ENCODE measurements at places on chromosomes 2 and 18.

- no peak for DNase-seq
These were observed 52.1 kb downstream of the NEMP2 start for GRCh38 chr2:190482451-190482850.

- no peak for DNase-seq
These were observed 1.2 kb upstream of the DSC2 start for GRCh38 chr18:31103423-31103822.

GRCh38 chr2:65626831-65627230, 194.4 kb upstream of the SPRED2 start:
- no peak for DNase-seq

DNA sequence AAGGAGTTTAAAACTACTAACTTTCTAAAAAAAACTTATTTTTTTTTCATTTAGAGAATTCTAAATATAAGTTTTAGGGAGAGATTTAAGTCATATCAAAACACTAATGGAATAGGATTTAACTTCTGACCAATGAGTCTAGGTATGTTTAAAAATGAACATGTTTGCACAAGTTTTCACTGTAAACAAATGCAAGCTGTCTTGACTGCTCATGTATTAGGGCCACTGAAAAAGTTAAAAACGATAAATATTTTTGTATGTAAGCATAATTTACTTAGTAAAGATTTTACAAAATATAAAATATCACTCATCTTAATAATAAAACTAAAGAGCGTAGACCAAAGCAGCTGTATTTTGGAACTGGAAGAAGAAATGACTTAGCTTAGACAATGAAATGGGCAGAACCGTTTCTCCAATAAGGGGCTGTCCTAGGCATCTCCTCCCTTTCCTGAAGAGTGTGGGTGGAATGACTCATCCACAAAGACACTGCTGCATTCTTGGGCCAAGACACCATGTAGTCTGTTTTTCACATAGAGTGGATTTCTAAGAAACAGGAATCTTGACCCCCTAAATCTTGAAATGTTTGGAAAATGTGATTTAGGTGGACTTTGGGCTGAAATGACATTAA, 118.8 kb downstream of the MEP1B start:
- no peak for DNase-seq

DNA sequence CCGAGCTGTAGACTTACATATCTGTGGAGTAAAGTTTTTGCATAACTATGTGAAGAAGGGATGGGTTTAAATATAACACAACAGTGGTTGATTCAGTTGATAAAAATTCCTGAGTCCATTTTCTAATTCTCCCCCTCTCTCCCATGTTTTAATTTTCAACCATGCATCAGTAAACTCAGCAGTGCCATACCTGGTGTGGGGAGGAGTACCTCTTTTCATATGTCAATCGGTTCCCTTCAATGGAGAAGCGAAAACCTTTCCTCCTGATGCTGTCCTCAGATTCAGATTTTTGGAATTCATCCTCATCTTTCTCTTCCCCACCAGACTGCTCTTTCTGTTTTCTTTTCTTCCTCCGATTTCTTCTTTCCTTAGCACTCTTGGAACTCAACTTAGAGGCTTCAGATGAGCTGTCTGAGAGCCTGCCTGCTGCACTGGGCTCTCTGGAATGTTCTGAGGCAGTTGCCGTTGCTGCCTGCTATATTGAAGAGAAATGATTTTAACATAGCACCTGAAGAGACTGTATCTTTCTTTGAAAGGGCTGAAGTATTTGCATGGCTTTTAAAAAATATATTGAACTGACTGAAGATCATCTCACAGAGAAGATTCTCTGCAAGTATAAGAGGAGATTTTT, 82.9 kb downstream of the SCN1A start:
- DNase-seq, result no peak

- no peak for DNase-seq
These were observed 196.8 kb downstream of the NDUFA10 start for GRCh38 chr2:239828192-239828972.

GRCh38 chr2:23302591-23302990, 82.4 kb upstream of the KLHL29 start:
- no peak for DNase-seq

DNA sequence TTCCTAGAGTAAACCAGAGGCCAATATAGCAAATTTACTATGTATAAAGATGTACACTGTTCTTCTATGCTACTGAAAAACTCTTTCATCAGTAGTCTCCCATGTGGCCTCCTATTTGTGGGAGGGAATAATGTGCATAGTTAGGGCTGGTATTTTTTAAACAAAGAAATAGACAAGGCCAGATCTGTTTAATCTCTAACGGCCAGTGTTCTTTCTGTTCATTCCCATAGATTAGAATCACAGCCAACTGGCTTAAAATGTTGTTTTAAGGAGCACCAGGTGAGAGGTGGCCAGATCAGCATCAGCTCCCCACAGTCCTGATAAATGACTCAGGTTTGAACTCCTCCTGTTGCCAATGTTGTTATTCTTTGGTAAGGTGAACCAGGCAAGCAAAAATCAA, 12.1 kb downstream of the LYPD6 start:
- no peak for DNase-seq

GRCh38 chr2:23513245-23513871, 128.4 kb downstream of the KLHL29 start:
- DNase-seq, result no peak

- DNase-seq, result no peak
These were observed 8.8 kb downstream of the SIGLEC15 start for GRCh38 chr18:45834306-45834705.

GRCh38 chr2:168034616-168035015, 212.8 kb downstream of the STK39 start:
- no peak for DNase-seq

GRCh38 chr18:48615566-48616401, 77.0 kb downstream of the CTIF start:
- no peak for DNase-seq

DNA sequence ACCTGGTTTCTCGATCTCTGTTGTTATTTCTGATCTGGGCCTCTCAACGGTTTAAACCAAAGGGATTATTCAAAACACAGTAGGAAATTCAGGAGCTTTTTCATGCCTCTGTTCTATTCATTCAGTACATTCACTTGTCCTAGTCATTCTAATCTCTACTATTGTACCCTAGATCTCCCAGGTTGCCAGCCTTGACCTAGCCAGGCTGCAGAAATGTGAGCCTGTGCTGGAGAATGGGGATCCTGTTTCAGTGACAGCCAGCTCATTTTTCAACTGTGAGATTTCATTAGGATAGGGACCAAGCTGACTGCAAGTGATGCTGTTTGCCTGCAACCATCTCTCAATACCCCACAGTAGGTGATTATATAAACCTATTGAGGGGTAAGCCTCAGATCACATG, 186.2 kb downstream of the CMPK2 start:
- DNase-seq, result no peak

- peak; percentile 4 for DNase-seq
These were observed 86.0 kb upstream of the ALPP start for GRCh38 chr2:232292395-232293154.

GRCh38 chr2:70062270-70062669, 25.0 kb upstream of the PCBP1 start:
- DNase-seq, result no peak

- DNase-seq, result no peak
These were observed 179.3 kb downstream of the GLI2 start for GRCh38 chr2:120914839-120915521.

- DNase-seq, result no peak
These were observed 84.5 kb downstream of the LONRF2 start for GRCh38 chr2:100237770-100238169.

DNA sequence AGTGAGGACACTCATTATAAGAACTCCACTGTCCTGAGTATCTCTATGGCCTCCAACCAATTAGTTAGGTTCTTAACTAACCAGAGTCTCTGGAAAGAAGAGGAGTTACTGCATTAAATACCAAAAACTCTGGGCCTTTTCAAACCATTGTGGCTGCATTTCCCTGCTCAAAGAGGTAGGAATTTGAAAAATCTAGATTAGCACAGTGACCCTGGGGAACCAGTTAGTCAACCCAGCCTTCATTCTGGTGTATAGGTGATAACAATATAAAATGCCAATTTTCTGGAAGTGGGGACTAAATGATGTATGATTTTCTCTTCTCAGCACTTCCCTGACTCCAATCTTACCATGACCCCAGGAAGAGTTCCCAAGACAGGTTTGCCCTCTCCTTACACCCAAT, 287.8 kb upstream of the SETBP1 start:
- no peak for DNase-seq

DNA sequence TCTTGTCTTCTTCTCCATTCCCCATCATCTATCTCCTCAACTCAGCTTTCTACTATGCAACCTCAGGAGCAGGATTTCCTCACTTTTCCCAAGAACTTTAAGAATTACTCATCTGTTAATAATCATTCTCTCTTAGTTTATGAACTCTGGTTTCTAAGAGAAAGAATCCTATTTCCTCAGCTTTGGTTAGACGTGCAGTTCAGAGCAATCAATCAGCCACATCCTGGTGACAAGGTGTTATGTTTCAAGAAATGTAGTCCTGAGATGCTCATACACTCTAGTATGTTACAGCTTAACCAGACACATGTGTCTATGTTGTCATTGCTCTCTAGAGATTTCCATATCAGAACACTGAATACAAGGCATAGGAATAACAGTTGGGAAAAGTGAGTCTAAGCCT, 277.9 kb downstream of the MBD2 start:
- DNase-seq, result no peak

DNA sequence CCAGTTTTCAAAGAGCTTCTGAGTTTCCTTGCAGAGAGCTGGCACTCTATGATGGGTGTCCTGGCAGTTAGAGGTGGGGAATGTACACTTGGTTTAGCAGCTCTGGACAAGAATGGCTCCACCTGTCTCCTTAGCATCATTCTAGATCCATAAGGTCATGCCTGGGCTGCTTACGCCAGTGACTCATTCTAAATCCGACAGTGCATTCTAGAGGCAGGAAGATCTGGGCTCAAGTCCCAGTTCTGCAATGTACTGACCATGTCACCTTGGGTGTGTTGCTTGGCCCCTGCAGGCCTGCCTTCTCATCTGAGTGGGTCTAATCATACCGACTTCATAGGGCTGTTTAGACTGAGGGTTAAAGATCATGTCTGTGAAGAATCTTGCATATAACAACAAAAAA, 46.5 kb downstream of the PTGR3 start:
- DNase-seq, result no peak

DNA sequence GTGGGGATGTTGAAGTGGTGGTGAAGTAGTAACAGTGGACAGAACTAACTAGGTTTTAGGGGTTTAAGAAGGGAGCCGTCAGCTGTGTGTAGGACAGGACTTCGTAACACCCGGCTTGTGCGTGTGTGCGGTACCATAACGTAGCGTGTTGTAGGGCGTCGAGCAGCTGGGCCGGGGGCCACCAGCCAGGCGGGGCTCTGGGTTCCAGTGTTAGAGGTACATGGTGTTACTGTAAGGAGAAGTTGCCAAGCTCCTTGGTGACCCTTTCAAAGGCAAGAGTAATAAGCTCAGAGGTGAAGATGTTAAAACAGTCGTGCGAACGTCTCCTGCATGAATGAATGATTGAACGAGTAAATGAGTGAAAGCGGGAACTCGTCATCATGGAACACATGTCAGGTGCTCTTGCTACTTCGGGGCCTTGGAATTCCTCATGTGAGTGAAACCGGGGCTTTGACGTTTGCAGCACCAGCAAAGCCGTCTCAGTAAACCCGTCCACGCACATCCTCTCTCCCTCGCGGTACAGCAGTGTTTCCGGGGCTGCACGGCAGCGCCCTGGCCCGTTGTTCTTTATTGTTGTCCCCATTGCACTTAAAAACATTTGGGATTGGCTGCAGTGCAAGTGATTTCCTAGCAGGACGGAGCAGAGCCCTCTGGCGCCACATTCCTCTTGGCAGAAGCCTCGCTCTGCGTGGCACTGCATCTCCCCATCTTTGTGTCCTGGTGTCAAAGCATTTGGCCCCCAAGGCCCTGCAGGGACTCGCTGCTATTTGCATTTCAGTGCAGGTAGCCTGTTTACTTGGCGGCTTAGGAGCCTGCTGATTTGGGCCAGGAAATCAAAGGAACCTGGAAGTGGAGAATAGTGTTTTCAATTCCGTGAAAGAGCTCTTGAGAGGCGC, 115.0 kb downstream of the GBX2 start:
- no peak for DNase-seq

DNA sequence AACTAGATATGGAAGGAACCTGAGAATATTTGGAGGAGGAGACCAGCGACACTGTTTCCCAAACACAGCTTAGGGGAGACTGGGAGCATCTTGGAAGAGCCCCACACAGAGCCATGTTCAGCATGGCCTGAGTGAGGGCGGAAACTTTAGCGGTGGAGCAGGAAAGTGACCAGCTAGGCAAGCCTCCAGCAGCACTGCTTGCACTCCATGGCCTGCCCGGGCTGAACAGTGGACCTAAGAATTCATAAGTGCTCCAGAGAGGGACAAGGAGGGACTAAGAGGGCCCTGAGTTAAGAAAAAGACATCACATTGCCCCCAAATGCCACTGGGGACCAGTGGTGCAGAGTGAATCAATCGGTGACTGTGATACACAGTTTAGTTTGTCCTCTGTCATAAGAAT, 566.4 kb downstream of the TNS1 start:
- no peak for DNase-seq

DNA sequence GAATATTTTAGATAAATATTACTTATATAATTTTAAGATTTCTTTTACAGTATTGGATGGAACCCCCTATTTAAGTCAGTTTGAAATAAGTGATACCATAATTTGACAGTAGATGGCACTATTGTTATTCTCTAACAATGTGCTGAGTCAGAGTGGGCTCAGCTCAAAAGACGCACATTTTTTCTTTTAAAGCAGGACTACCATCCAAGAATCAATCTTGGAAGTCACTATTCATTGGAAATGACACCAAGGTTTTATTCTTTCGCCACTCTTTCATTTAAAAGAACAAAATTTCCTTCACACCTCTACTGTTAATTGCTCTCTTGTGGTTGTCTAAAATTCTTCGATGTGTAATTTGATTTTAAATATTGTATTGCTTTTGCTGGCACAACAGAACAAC, 32.6 kb upstream of the SPAG16 start:
- no peak for DNase-seq

- DNase-seq, result peak; percentile 13
These were observed 66.7 kb upstream of the HAAO start for GRCh38 chr2:42859006-42859552.

GRCh38 chr2:216056739-216057138, 24.9 kb downstream of the PECR start:
- DNase-seq, result no peak

- no peak for DNase-seq
These were observed 503.7 kb downstream of the ADCYAP1 start for GRCh38 chr18:1408376-1408775.

DNA sequence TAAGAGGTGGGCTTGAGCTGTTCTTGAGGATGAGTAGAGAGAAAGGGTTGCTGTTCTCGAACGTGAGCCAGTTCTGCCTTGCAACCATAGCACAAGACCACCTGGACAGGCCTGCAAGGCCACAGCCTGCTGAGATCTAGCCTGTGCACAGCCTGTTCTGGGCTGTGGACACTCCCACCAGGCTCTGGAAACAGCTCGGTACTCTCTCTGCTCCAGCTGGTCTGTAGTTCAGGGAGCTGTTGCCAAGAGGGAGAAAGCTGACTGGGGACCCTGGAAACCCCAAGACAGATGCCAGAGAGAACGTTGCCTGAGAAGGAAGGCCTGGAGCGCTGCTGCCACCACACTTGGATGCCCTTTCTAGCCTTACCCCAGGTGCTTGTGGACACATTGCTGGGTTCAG, 69.8 kb downstream of the CTIF start:
- no peak for DNase-seq

GRCh38 chr2:112691881-112692281, 28.9 kb upstream of the NT5DC4 start:
- no peak for DNase-seq

GRCh38 chr2:118969734-118970395, 27.9 kb downstream of the MARCO start:
- no peak for DNase-seq

Data from activated T-helper 1 cell treated with anti-CD3 and anti-CD28 coated beads, Interleukin-2, amount 50 U/mL, for 16 hours (primary cell).